Fibroblast of skin of scalp (primary cell): ENCODE measurements at places on chromosomes 16 and 17.
A peak's percentile ranks its signal among the peaks of the same experiment; 100 is the strongest.

- DNase-seq, result no peak
Observed at GRCh38 chr16:81337097-81337496, 22.3 kb downstream of the GAN start.

DNA sequence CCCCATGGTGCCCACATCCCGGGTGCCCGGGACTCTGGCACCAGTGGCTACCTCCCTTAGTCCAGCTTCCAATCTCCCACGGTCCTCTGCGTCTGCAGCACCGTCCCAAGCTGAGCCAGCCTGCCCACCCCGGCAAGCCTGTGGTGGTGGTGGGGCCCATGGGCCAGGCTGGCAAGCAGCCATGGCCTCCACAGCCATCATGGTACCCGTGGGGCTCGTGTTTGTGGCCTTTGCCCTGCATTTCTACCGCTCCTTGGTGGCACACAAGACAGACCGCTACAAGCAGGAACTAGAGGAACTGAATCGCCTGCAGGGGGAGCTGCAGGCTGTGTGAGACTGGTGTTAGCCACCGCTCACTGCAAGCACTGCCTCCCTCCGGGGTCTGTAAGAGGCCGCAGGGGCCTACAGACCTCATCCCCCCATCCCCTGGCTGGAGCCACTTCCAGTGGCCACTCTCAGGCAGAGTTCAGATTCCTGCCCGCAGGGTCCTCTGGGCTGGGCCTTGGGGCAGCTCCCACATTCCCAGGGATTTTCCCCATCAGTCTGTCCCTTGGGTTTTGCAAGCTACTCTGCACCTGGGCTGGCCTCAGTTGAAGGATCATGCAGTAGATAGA, 3.9 kb upstream of the SETD1A start:
- peak; percentile 78 for DNase-seq

DNA sequence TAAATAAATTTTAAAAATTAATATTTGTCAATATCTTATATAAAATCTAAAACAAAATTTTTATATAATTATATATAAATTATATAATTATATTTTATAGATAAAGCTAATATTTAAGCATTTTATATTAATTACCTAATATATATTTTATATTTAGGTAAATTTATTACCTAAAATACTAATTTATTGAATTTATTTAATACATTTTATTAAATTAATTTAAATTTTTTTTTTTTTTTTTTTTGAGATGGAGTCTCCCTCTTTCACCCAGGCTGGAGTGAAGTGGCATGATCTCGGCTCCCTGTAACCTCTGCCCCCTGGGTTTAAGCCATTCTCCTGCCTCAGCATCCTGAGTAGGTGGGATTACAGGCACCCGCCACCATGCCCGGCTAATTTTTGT, 22.4 kb downstream of the ATAD5 start:
- DNase-seq, result no peak

DNA sequence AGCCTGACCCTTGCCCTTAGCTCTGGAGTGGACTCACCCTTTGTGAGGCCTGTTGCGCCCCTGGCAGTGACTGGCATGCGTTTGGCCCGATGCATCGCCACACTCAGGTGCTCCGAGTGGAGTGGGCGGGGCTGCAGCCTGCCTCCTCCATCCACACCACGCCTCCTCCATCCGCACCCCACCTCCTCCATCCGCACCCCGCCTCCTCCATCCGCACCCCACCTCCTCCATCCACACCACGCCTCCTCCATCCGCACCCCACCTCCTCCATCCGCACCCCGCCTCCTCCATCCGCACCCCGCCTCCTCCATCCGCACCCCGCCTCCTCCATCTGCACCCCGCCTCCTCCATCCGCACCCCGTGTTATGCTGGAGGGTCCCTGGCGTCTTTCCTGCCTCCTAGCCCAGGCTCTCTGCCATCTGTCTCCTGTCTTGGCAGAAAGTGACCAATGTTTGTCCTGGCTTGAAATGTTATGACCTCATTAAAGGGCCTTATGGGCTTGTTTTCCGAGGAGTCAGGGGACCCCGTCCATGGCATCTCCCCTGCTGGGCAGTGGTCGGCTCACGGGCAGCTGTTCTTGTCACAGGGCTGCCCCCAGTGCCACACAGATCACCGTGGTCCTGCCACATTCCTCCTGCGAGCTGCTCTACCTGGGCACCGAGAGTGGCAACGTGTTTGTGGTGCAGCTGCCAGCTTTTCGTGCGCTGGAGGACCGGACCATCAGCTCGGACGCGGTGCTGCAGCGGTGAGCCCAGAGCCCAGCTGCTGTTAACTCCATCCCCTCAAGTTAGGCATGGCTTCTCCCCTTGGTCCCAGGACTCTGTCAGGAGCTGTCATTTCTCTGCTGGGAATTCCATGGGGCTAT, 28.7 kb upstream of the MYO15B start:
- DNase-seq, result no peak

- DNase-seq, result no peak
Observed at GRCh38 chr16:35745821-35746248, 2286.4 kb downstream of the TP53TG3F start.

GRCh38 chr17:67492824-67493517, 115.9 kb downstream of the PITPNC1 start:
- DNase-seq, result no peak

DNA sequence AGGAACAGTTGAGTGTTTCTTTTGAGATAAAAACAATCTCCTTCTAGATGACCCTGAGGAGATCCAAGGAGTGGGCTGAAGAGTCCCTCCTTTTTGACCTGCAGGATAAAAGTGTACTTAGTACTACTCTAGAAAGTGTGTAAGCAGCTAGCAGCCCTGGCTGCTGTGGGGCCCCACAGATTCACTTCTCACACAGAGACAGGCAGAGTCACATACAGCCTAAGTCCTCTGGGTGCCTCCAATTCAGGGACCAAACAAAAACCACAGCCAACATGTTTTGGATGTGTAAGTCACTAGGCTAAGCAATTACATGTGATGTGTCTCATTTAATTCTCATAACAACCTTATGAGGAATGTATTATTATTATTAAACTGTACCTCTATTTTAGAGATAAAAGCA, 97.1 kb downstream of the TMEM100 start:
- DNase-seq, result no peak

- no peak for DNase-seq
Observed at GRCh38 chr16:83940119-83940518, 12.9 kb upstream of the OSGIN1 start.

- DNase-seq, result peak; percentile 49
Observed at GRCh38 chr17:61411261-61412142, 11.9 kb downstream of the TBX2 start.

GRCh38 chr17:9958586-9959281, 53.7 kb upstream of the RCVRN start:
- DNase-seq, result no peak

DNA sequence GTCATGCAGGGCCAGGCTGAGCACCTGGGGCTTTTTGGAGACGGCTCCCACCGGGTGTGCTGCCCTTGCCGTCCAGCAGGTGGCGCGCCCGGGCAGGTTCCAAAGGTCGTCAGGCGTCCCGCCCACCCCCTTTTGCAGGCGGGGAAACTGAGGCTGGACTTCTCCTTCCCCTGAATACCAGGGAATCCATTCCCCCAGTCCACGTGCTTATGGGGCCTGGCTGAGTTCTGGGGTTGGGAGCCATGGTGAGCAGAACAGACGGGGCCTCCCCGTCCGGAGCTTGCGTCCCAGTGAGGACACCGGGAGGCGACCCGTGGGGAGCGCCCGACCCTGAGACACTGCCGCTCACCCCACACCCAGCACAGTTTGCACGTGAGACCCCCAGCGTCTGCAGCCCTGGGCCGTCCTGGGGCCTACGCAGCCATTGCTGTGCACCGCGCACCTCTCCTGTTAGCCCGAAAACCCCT, 51.8 kb upstream of the JPH3 start:
- no peak for DNase-seq

DNA sequence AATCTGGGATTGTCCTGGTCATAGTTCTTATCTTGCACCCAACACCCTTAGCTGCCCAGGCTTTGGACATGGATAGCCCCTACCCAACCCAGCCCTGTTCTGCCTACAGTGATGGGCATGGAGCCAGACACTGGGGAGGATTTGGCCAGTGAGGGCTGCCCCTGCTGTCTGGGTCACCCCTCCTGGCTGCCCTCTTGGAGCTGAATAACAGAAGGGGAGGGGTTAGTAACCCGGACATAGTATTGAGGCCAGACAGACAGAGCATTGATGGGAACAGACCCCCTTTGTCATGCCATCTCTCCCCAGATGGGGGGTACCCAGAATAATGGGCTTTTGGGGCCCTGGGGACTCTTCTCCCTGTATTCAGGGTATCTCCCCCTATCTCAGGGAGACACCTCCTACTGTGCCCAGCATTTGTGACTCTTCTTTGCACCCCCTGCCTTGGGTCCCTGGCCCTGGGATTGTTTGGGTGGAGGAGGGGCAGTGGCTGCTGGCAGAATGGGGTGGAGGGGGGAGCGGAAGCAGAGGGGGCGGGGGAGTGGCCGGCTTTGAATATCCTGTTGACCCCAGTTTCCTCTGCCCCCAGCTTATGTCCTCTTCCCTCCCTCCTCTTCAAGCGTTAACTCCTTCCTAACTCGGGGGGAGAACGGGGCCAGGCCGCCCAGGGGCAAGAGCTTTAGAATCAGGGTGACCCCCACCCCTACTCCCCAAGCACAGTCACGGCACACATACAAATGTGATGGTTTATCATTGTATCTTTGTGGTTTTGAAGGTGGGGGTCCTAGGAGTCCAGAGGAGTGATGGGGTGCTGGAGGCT, 17.0 kb downstream of the GJD3 start:
- DNase-seq, result no peak

GRCh38 chr17:77214743-77215142, 74.0 kb downstream of the SEC14L1 start:
- DNase-seq, result peak; percentile 46
